ENCODE measurements at places on chromosomes 5 and 9.

- DNase-seq, result no peak
Observed at GRCh38 chr5:43652537-43653302, 49.7 kb downstream of the NNT start.

DNA sequence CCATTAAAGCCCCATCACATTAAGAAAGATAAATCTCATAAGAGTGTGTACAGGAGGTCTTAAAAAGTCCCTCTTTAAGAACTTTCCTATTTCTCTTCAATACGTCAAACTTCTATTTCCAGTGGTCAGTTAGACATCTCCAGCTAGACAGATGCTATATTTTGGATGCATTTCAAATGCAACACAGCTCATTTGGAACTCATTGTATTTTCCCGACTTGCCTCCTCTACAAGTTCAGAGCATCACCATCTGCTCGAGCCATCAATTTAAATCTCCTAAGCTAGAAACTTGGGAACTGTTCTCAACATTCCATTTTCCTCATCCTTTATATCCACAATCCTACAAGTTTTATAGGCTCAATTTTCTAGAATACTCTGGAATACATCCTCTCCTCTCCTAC, 3.2 kb upstream of the UHRF2 start:
- DNase-seq, result no peak

DNA sequence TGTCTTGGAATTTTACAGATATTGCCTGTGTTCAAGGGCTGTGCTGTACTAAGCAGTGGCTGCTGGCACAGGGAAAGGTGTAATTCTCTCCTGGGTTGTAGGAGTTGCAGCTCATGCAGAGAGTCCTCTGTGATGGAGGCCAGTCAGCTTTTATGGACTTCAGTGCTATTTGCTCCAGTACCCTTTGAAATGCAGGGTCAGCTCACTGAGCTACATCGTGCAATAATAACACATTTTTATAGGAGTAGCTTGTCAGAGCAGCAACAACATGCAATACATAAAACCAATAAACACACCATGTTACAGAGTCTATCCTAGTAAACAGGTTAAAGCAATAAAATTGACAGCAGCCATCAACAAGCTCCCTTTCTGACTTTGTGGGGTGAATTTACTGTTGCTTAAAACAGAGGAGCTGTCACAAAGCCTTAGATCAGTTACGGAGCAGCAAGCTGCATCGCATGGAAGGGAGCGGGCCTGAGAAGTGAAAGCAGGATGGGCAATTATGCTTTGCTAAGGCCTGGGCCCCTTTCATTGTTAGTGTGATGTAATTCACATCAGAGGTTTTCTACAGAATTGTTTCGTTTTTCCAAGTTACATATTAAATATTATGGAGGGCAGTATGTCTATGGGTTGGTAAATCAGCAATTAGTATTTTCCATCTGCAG, 16.8 kb downstream of the CD180 start:
- DNase-seq, result no peak

GRCh38 chr5:76351176-76351575, 51.9 kb upstream of the IQGAP2 start:
- DNase-seq, result no peak

DNA sequence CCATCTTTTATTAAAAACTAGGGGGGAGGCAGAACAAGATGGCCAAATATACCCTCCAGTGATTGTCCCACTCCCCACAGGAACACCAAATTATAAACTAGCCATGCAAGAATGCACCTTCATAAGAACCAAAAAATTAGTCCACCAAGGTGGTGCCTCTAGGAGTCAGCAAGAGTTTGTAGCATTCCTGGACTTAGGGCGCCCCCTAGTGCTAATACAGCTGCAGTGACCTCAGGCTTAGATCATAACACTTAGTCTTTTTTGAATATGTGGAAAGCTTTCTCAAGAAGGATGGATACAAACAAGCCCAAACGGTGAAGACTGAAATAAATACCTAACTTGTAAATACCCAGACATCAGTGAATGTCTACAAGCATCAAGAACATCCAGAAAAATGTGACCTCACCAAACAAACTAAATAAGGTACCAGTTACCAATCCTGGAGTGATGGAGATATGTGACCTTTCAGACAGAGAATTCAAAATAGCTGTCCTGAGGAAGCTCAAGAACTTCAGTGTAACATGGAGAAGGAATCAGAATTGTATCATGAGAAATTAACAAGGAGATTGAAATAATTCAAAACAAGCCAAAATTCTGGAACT, 19.3 kb downstream of the PPIP5K2 start:
- peak; percentile 61 for DNase-seq

GRCh38 chr5:180377556-180378197, 24.5 kb upstream of the GFPT2 start:
- no peak for DNase-seq

DNA sequence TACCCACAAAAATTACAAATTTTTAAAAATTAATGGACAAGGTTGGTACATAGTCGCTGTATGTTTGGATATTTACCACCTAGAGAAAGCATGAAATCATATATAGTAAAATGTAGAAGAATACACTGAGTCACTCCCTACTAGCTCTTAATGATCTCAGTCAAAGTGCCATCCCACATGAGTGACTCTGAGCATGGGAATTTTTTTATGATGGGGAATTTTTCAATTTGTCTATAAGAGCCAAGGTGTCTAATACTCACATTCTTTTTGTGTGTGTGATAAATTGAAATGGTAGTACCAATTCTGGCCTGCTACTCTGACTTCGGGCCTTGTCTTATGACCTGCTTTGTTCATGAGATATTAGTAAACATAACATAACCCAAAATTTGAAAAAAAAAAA, 483.2 kb downstream of the CDH10 start:
- DNase-seq, result no peak

- no peak for DNase-seq
Observed at GRCh38 chr5:40210694-40211093, 469.0 kb upstream of the PTGER4 start.

DNA sequence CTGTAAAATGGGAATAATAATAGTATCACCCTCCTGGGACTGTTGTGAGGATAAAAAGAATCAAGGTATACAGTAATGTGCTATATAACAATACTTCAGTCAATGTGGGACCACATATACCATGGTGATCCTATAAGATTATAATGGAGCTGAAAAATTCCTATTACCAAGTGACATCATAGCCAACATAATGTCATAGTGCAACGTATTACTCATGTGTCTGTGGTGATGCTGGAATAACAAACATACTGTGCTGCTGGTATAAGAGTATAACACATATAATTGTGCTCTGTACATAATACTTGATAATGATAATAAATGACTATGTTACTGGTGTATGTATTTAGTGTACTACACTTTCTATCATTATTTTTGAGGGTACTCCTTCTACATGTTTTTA, 38.1 kb downstream of the LIFR start:
- DNase-seq, result no peak

GRCh38 chr9:99090336-99091130, 14.4 kb upstream of the TGFBR1 start:
- DNase-seq, result no peak

DNA sequence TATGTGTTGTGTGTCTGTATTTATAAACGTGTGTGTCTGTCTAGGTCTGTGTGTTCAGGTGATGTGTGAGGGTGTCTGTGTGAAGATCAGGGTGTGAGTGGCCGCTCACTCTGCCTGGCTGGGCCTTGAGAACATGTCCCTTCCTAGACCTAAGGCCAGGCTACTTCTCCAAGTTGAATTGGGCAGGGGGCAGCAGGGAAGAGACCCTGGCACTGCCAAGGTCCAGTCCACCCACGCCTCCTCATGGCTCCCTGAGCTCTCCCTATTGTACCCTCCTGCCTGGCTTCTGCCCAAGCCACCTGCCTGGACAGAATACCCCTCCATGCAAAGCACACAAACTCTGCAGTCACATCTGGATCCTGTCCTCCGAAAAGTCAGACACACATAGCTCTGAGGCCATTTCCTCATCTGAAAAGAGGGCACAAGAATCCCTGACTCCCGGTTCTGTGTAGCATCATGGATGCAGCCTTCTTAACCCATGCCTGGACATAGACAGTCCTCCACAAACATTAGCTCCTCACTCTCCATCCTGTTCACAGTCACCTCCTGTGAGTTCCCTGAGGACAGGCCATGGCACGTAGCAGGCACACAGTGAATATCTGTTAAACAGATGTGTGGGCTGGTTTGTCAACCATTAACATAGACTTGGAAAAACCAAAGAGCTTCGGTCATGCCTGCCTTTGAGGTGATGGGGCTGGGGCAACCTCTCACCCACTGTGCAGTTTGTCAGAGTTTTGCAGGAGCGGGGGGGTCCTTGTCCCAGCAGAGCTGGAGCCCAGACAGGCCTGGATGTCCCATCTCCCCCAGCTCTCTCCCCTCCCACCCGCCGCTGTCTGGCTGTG, 167.8 kb upstream of the MVB12B start:
- no peak for DNase-seq

DNA sequence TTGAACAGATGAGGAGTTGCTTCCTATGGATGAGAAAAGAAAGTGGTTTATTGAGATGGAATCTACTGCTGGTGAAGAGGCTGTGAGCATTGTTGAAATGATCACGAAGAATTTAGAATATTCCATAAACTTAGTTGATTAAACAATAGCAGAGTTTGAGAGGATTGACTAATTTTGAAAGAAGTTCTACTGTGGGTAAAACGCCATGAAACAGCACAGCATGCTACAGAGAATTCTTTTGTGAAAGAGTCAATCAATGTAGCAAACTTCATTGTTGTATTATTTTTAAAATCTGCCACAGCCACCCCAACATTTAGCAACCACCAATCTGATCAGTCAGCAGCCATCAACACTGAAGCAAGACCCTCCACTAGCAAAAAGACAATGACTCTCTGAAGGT, 309.1 kb downstream of the SPOCK1 start:
- no peak for DNase-seq

DNA sequence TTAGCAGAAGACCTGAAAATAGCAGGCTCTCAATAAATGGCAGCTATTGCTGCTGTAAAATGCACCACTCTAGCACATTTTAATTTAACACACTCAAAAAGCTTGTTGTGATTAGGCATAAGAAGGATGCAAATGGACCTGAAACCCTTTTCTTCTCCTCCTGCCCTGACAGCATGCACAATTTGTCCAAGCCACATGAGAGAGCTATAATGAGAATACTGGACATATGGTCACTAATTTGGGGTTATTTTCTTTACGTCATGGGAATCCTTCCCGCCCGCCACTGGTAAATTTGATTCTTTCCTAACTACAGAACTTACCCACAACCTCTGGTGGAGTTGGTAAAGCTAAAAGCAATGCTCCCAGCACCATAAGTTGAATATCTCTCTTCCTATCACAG, 62.1 kb downstream of the TRIM32 start:
- no peak for DNase-seq

DNA sequence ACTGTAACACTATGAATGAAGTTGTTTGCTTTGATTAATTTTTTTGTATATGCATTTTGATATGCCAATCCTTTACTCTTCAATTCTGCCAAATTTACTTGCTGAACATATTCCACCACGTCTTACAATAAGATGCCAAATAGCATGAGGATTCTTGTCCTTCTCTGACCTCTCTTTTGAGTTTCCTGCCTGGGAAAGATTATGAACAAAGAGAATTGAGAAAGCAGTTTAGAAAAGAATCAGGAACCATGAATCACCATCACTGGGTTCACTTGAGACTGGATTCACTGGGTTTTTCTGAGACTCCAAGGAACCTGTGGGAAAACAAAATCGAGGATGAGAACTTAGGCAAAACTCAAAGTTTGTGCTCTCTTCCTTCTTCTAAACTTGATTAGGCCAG, 256.5 kb downstream of the CETN3 start:
- no peak for DNase-seq

DNA sequence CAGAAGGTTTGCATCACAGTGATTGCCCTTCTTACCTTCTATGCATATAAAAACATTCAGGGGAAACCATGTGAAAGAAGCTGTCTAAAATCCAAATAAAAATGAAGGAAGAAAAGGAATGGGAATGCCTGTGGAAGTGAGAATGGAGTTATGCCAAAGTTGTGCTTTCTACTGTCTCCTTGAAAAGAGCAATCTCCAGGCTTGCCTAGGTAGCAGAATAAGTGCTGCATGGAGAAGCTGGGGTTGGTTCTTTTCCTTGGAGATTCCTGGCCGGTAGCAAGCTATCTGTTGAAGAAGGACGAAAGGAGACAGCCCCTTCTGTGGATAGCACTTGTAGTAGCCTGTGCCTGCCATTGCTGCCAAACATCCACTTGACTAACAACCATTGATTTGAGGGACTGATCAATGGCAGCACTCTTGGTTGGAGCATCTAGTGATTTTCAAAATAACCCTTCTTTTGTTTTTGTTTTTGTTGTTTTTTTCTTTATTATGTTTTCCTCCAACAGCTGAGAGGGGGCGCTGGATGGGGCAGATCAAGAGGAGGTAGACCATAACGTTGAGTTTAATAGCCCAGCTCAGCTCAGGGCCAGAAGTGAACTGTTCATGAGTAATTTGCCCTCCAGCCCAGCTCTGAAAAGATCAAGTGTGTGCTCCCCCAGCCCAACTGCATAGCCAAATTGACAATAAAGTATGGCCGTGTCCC, 1.6 kb downstream of the PLCXD3 start:
- DNase-seq, result no peak

- no peak for DNase-seq
Observed at GRCh38 chr5:148932355-148932935, 106.0 kb downstream of the ADRB2 start.

DNA sequence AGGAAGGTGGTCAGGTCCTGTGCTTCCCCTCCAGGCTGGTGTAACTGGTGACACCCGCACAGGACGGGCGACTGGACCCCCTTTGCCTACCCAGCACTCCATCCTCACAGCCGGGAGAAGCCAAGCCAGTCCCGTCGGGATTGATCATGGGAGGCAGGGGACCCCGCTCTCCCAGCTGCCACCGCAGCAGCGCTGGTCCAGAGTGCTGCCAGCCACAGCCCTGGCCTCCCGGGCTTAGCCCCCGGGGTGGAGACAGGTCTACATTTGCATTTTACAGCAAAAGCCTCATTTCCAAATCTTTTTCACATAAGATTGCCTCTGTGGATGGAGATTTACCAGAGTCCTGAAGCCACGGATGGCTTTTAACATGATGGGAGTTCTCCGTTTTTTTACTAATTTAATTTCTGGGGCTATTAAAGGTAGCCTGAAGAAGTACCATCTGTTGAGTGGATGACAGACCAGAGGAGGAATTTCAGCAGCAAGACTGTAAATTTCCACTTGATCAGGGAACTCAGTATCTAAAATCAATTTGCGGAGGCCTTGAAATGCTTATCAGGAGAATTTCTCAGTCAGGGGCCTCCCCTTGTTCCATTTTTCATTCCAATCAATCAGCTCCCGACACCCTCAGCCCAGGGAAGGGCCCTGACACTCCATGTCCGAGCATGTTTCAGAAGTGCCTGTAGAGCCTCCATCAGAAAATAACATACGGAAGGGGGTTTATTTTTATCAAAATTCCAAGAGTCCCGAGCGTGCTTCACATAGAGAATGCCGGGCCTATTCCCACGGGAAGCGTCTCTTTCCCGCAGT, 80.6 kb downstream of the OLFM1 start:
- no peak for DNase-seq

GRCh38 chr5:153460421-153460820, 30.0 kb upstream of the GRIA1 start:
- DNase-seq, result no peak

GRCh38 chr9:135154050-135154615, 66.7 kb downstream of the OLFM1 start:
- DNase-seq, result no peak

Data from activated CD8-positive, alpha-beta memory T cell treated with anti-CD3 and anti-CD28 coated beads for 4 hours (primary cell).